ENCODE measurements at places on chromosomes 2 and 18.

DNA sequence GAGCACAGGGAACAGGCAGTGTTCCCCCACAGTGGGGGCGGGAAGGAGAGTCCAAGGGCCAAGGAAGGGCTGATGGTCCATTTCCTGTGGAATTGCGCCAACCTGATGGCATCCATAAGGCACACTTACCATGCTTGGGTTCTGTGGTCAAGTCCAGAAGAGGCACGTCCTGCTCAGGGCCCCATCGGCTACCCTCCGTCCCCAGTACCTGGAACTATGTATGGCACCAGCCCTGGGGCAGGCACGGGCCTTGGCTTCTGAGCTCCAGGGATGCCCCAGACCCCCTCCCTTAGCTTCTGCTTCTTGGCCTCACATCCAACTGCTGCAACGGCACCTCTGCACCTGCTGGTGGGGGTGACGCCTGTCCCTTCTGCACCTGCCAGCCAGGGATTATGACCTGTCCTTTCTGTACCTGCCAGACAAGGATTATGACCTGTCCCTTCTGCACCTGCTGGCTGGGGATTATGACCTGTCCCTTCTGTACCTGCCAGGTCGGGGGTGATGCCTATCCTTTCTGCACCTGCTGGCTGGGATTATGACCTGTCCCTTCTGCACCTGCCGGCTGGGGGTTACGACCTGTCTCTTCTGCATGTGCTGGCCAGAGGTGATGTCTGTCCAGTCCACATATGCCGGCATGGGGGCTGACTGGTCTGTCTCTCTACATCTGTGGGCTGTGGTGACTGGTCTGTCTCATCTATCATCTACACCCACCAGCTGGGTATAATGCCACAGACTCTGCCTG, 45.4 kb upstream of the SNTG2 start:
- DNase-seq, result no peak

GRCh38 chr2:139478165-139478914, 698.1 kb upstream of the NXPH2 start:
- no peak for DNase-seq

DNA sequence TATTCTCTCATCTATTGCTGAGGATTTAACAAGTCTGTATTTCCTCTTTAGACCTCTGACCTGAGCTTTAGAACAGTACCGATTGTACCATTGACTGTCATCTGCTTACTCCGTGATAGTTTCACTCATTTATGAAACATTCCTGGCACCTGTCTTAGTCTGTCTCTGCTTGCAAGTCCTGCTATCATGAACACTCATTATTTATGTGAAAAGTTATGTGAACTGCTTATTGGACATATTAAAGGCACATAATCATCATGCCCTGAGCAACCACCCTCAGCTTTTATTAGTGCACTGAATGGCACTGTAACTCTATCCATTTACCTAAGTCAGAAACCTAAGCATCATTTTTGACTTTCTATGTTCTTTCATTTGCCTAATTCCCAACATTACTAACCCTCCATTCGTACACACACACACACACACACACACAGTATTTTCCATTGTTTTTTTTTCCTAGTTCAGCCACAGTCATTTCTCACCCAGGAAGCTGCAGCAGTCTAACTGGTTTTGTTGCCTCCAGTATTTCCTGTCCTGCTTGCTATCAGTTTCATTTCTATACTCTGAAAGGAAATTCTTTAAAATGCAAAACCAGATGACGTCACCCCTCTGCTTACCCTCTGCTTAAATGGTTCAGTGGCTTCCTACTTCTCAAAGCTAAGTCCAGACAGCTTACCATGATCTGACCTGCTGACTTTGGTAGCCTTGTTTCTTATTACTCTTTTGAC, 146.1 kb downstream of the HAUS1 start:
- DNase-seq, result peak; percentile 42

GRCh38 chr2:6810961-6811360, 54.7 kb downstream of the CMPK2 start:
- DNase-seq, result no peak

- DNase-seq, result no peak
Measured at GRCh38 chr18:39870591-39870990, 2084.4 kb upstream of the PIK3C3 start.

DNA sequence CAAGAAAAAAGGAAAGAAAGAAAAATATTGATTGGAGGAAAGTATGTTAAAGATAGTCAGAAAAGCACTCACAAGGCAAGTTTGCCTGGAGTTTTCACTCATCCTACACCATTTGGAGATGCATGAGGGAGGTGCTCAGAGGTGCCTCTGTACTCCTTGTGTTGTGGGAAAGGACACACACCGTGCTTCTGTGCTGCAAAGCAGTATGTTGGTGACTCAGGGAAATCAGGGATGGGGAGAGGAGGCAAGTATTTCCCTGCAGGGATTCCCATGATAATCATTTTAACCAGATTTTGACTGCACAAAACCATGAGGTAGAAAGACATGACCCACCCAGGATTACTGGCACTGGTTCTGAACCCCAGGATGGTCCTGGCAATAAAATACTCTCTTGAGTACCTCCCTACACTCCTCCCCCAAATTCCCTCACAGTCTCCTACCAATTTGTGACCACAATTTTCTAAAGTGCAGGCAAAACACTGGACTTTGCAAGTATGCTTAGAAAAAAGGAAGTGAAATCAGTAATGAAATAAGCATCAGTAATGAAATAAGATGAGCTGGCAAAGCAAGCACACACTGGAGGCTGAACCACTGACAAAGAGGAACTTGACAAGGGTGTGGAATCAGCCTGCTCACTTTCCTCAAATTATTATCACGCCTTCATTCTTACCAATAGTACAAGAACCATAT, 155.5 kb upstream of the ACVR2A start:
- no peak for DNase-seq

- DNase-seq, result no peak
Measured at GRCh38 chr2:228675091-228675490, 493.6 kb upstream of the SPHKAP start.

DNA sequence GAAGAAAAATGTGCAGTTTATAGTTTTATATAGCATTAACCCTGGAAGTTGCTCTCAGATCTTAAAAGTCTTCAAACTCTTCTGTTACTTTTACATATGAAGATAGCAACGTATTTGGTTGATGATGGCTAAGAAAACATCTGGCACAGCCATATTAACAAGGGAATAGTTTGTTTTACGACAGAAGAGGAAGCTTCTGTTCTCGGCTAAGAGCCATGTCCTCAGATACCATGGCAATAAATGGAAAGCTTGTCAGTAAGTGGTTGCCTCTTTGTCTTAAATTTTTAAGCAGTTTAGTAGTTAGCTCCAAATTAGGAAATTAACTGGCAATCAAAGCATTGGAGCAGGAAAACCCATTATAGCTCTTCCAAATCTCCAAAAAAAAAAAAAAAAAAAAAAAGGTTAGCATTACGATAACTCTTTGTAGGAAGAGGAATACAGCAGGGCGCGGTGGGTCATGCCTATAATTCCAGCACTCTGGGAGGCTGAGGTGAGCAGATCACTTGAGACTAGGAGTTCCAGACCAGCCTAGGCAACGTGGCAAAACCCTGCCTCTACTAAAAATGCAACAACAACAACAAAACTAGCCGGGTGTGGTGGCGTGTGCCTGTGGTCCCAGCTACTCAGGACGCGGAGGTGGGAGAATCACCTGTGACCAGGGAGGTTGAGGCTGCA, 4.5 kb upstream of the STON1 start:
- no peak for DNase-seq

DNA sequence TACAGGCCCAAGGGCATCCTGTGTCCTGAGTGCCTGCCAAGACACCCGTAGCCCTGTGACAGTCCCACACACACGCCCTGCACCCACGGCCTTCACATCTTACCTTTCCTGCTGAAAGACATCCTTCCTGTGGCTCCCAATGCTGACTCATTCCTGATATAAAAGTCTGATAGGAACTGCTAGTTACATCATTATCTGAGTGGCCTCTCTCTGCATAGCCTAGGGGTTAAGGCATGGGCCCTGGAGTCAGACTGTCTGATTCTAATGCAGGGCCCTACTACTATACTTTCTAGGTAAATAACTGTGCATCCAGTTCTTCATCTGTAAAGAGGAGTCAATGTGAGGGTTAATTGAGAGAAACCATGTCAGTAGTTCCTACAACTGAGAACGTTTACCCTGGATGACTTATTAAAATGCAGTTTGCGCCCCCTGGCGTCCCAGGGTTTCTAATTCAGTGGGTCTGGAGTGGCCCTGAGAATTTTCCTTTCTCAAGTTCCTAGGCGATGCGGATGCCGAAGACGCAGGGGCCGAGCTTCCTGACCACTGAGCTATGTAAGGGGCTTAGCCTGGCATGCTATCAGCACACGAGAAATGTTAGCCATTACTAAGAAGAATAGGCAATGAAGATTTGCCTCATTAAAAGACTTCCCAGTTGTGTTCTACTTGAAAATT, 6.0 kb upstream of the GPR45 start:
- DNase-seq, result peak; percentile 56

DNA sequence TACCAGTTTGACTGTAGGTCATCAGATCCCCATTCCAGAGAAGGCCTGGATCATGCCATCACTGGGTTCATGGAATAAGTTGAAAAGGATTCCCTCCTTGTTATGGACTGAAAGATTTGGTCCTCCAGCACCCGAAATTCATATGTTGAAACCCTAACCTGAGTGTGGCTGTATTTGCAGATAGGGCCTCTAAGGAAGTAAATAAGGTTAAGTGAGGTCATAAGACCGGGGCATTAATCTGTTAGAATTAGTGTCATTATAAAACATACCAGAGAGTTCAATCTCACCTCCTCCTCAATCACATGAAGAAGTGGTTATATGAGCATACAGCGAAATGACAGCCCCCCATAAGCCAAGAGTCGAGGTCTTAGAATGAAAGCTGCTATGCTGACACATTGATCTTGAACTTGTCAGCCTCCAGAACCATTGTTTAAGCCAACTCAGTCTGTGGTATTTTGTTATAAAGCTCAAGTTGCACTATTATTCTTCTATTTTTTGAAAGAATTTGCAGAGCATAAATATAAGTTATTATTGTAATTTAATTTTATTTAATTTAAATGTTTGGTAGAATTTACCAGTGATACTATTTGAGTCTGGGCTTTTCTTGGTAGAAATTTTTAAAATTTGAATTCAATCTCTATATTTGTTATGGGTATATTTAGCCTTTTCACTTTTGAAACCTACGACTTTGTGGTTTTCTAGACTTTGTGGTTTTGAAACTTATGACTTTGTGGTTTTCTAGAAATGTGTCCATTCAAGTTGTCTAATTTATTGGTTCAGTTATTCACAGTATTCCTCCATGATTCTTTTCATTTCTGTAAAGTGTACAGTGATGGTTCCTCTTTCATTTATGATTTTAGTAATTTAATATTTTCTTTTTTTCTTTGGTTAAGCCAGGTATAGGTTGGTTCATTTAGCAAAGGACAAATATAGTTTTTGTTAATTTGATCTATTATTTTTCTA, 1206.7 kb upstream of the CDH2 start:
- no peak for DNase-seq

DNA sequence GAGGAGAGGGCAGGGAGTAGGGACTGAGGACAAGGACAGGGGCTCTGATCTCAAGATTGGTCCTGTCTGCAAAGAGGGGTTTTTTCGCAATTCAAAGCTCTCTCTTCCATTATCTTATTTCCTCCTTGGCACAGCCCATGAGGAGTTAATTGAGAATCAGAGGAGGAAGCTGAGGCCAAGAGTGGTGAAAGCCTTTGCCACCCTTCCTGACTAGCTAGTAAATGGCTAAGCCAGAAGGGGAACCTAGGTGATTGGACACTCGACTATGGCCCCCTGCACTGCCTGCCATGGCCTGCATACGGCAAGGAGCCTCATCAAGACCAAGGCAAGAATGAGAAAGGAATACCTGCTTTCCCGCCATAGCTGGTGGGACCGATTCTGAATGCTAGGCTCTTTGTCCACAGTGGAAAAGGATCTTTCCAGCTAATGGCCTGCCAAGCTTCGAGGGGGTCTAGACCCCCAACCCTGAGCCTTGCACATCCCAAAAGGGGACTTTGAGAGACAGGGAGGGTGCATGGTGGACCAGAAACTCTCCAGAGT, 237.9 kb downstream of the HAUS1 start:
- DNase-seq, result no peak

DNA sequence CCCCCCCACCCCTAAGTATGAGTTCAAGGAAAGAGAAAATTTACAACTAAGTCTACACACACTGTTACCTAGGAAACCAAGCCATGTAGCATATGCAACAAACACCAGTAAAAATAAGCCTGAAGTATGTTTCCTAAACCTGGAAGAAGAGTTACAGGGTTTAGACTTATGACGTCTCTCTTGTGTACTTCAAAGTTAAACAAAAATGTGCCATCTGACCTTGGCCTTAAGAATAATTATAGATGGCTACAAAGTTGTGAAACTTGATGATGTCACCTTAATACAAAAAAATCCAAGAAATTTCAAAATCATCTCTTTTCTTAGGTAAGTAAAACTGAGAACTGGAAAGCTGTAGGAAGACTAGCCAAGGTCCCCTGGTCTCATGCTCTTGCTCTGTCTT, 297.6 kb upstream of the NRXN1 start:
- DNase-seq, result no peak

- DNase-seq, result no peak
Measured at GRCh38 chr2:109325570-109325969, 196.6 kb downstream of the SH3RF3 start.

DNA sequence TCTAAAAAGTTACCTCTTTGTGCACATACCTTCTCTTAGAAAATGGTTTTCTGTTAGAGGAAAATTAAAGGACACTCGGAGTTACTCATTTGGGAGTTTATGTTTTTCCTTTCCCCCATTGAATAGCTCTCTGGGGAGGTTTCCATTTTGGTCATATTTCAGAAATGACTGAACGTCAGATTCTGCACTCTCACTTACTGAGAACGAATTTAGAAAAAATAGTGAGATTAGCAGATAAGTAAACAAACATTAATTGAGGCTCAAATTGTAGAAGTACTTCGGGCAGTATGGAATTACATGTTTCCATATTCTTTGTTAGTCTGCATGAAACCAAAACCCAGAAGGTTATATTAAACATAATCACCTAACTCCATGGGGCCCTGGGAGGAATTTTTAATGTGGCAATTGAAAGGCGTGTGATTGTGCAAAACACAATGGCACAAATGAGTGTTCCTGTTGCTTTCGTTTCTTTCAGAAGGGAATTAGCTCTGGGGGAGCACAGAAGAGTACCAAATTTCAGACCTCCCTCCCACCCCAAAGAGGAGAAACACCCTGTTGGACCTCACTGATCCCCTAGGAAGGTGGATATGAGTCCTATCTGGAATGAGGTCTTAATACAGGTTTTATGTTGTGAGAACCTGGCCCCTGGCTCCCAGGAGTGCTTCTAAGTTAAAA, 212.3 kb downstream of the BCL2 start:
- DNase-seq, result no peak

GRCh38 chr2:29632018-29632417, 289.4 kb downstream of the ALK start:
- no peak for DNase-seq

DNA sequence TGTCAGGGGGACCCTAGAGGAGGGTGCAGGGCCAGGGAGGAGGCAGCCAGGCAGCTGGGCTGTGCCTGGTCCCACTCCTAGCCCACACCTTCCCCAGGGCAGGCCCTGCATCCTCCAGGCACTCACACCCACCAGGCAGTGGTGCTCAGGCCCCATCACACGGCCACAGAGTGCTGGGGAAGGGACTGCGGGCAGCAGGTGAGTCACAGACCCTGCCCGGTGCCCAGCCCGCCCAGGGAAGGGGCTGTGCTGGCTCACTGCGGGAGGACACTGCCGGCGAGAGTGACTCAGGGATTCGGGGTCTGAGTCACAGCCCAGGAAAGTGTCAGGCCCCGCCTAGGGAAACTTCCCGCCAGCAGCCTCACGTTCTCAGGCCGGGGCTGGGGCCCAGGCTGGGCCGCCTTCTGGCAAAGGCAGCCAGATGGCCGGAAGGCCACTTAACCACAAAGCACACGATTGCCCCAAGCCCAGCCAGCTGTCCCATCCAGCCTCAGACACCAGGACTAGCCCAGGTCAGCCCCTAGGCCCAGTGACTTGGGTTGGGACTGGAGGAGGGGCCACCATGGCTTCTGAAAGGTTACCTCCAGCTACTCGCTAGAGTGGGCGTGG, 42.2 kb downstream of the BIN1 start:
- peak; percentile 87 for DNase-seq
